ENCODE measurements at places on chromosomes 1 and 21. TPM values are rescaled to one million over a fixed set of nuclear protein-coding genes. Genes with fewer than 3 reads are reported as not detected.

DNA sequence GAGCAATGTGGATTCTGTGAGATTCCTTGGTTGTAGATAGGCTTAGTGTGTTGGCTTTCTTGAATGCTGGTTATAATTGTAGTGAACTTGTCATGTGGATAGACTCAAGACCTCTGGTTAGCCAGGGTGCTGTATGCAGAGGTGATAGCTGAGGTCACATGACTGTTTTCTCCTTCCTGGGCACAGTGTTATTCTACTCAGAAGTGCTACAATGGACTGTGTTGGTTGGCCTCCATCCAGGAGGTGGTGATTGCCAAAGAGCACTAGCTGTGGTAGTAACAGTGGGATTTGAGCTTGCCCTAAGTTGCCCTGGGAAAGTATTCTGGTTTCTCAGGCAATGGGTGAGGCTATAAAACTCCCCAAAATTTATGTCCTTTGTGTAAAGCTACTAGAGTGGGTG, 71.6 kb downstream of the SH3BGR start:
- no peak for DNase-seq

DNA sequence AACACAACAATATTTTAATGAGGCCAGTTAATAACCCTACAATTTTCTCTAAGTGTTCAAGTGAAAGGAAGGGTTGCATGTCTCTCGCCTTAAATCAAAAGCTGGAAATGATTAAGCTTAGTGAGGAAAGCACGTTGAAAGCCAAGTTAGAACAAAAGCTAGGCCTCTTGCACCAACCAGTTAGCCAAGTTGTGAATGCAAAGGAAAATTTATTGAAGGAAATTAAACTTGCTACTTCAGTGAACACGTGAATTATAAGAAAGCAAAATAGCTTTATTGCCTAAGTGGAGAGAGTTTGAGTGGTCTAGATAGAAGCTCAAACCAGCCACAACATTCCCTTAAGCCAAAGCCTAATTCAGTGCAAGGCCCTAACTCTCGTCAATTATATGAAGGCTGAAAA, 135.6 kb downstream of the DUSP10 start:
- DNase-seq = no peak

- DNase-seq = no peak
Observed at GRCh38 chr1:43861988-43862735, 71.4 kb upstream of the ARTN start.

- DNase-seq = no peak
Observed at GRCh38 chr1:93475681-93476080, 27.8 kb downstream of the FNBP1L start.

Gene TSTD1
- total RNA-seq = 44.7 TPM

Gene DSCAM
- not detected for total RNA-seq

Gene GBP3
- total RNA-seq = 6.9 TPM

Data from vagina (tissue), 2 donors.